ENCODE measurements at places on chromosomes 7 and 10.
A peak's percentile ranks its signal among the peaks of the same experiment; 100 is the strongest.

- no peak for DNase-seq
These were observed 4.6 kb downstream of the USP54 start for GRCh38 chr10:73586583-73586984.

- no peak for DNase-seq
These were observed 181.7 kb downstream of the NRP1 start for GRCh38 chr10:33152750-33153149.

DNA sequence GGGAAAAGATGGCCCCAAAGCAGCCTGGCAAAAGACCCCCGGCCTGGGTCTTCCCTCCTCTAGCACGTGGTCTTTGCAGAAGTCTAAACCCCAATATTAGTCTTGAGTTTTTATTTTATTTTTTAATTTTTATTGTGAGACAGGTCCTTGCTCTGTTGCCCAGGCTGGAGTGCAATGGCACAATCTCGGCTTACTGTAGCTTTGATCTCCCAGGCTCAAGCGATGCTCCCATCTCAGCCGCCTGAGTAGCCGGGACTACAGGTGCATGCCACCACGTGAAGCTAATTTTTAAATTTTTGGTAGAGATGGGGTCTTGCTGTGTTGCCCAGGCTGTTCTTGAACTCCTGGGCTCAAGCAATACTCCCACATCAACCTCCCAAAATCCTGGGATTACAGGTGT, 40.3 kb upstream of the MXI1 start:
- no peak for DNase-seq

DNA sequence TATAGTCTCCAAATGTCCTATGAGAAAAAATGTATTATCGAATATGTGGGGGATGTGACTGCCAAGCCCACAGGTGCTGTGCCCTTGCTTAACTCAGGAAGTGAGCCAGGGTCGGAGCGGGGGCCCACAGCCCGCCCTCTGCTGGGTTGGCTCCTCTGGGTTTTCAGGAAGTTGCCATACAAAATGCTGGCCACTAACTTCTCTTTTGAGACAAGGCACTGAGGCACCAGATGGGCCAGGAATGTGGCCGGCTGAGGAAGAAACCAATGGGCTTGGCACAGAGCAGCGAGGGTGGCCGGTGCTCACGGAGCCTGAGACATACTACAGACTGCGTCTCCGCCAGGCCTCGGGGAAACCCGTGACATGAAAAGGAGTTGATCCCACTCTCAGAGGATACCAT, 58.9 kb downstream of the FAM53B start:
- DNase-seq: peak; percentile 91

- no peak for DNase-seq
These were observed 1.0 kb downstream of the TWIST1 start for GRCh38 chr7:19116121-19117090.

DNA sequence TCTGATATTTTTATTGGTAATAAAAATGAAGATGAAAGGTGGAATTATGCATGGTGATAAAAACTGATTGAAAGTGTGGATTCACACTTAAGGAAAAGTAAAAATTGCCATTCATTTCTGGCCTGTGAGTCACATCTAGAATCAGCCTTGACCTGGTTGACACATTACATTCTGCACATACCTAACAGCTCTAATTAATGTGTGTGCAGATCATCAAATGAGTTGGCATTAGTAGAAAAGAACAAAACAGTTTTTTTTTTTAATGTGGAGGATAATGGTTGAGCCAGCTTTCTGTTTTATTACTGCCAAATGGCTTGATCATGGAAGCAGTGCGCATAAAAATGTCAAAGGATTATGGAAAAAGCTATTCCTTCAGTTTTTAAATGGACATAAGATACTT, 142.6 kb upstream of the TMEM196 start:
- DNase-seq: no peak

DNA sequence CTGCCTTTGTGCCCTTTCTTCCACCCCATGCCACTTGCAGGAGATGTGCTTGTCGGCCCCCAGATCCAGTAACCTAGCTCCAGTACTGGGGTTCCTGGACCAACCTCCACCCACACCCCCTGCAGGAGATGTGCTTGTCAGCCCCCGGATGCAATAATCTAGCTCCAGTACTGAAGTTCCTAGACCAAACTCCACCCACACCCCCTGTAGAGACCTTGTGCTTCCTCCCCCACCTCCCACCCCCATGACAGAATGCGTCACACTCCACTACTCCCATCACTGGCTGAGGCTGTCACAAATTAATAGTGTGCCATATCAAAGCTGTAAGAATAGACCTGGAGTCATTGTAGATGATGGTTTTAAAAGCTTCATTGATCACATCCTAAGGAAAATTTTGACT, 185.0 kb downstream of the BICC1 start:
- DNase-seq: no peak

GRCh38 chr7:46633630-46634240, 712.7 kb upstream of the IGFBP3 start:
- no peak for DNase-seq

- DNase-seq: no peak
These were observed 48.5 kb upstream of the SLF2 start for GRCh38 chr10:100864036-100864885.

DNA sequence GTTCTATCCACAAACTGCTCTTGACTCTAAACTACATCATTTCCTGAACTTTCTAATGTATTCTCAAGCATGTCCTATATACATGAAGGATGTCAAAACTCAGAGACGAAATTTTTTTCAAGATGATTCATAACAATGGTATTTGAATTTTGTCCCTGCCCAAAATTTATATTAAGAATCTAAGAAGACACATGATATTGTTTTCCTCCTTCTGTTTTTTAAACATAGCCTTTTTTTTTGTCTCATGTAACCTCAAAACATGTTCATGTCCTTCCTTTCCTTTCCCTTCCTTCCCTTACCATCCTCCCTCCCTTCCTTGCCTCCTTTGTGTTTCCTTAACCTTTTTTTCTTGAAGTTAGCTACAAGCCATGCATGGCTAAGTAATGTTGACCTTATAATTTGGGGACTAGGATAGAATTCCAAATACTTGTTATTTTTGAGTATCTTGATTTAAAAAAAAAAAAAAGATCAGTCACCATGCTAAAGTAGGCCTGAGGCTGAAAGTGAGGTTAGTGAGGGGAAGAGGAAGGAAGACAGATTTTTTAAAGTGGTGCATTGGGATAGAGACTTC, 163.0 kb downstream of the SUGCT start:
- DNase-seq: no peak

- no peak for DNase-seq
These were observed 77.8 kb upstream of the PDK4 start for GRCh38 chr7:95674101-95674500.
